ENCODE measurements at places on chromosomes 2 and 18.

- peak; percentile 74 for DNase-seq
Observed at GRCh38 chr2:13821255-13821880, 811.1 kb upstream of the LRATD1 start.

GRCh38 chr2:54673501-54673998 is 49.9 kb upstream of the EML6 start:
- peak; percentile 25 for DNase-seq

GRCh38 chr2:227025510-227025909 is 138.5 kb downstream of the COL4A4 start:
- DNase-seq = no peak

DNA sequence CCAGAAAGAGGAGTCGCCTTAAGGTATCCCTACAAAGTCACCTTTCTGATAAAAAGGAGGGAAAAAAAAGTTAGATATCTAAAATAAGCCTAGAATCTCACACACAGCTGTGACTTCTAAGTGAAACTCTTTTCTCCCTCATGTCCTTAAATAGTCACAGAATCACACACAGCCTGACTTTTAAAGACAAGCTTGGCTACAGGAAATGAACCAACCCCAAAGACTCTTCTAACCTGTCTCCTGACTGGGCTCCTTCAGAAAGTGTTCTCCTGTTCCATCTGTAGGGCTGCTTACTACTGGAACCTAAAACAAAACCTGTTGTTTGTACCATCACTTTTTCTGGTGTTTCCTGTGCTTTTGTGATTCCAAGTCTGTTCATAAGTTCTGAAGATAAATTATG is 62.7 kb upstream of the NRP2 start:
- peak; percentile 21 for DNase-seq

GRCh38 chr18:50751490-50751889 is 68.3 kb downstream of the MRO start:
- DNase-seq = no peak

GRCh38 chr2:226771067-226771466 is 28.6 kb downstream of the IRS1 start:
- DNase-seq = no peak

DNA sequence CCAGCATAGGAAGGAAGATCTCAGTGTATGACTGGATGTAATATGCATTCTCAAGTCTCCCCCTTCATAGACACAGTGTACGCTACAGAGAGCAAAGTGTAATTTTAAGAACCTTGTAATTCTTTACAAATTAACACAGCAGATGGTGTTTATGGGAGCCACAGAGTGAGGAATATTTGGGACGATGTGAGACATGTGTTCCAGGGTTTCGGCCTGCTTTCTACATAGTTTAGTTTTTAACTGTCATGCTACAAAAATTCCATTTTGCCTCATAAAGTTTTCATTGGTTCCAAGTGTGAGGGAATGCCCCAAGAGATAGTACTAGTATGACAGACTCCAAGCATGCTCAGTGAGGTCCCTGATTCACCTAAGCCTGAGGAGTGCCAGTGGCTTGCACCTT is 76.2 kb upstream of the LRRTM1 start:
- peak; percentile 33 for DNase-seq

DNA sequence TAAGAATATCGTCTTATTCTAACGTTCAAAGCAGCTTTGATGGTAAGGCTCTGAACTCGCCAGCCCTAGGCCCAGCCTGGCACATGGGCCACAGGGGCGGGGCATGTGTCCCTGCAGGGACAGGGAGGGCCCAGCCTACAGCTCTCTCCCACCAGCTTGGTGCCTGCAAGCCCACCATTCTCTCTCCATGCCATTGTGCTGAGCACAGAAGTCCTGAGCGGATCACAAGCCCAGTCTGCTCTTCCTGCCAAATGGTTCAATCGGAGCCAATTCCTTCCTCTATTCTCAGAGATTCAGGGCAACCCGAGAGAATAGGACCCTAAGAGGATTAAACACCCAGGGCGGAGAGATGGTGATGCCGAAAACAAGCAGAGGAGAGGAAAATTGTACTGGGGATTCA is 50.3 kb upstream of the APCDD1 start:
- DNase-seq = no peak

DNA sequence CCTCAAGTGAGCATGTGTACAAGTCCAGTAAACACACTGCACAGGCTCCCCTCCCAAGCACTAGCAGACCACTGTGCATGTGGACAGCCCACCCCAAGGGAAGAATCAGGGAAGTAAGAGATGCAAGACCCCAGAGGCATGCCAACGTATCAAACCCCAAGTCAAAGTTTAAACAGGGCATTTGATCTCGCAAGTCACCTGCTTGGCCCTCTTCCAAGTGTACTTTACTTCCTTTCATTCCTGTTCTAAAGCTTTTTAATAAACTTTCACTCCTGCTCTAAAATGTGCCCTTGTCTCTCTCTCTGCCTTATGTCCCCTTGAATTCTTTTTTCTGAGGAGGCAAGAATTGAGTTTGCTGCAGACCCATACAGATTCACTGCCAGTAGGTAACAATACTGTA is 201.2 kb upstream of the PARD3B start:
- DNase-seq = no peak

DNA sequence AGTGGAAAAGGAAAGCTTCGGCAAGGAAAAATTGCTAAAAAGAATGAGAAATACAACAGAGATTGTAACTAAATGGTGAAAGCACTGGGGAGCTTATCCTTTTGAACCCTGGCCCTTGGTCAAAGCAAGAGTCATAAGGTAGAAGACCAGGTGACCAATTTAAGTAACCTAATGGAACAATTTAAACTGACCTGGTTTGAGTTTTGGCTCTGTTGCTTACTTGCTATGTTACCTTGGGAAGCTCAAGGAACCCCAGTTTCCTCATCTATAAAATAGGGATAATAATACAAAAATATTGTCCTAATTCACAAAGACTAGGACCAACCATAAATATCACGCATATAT is 48.6 kb downstream of the NHEJ1 start:
- no peak for DNase-seq

GRCh38 chr2:76075126-76075525 is 364.4 kb upstream of the GCFC2 start:
- DNase-seq = no peak

GRCh38 chr2:84716564-84716963 is 164.3 kb downstream of the TRABD2A start:
- DNase-seq = no peak

GRCh38 chr2:118223992-118224894 is 136.0 kb downstream of the INSIG2 start:
- DNase-seq = peak; percentile 57

DNA sequence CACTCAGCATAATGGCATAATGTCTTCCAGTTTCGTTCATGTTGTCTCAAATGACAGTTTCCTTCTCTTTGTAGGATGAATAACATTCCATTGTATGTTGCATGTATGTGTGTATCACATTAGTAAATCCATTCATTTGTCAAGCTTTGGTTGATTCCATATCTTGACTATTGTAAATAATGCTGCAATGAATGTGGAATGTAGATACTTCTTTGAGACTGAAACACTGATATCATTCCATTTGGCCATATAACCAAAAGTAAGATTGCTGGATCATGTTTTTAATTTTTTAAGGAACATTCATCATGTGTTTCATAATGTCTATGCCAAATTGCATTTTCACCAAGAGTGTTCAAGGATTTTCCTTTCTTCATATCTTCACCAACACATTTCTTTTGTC is 1711.4 kb upstream of the PIK3C3 start:
- DNase-seq = peak; percentile 5

DNA sequence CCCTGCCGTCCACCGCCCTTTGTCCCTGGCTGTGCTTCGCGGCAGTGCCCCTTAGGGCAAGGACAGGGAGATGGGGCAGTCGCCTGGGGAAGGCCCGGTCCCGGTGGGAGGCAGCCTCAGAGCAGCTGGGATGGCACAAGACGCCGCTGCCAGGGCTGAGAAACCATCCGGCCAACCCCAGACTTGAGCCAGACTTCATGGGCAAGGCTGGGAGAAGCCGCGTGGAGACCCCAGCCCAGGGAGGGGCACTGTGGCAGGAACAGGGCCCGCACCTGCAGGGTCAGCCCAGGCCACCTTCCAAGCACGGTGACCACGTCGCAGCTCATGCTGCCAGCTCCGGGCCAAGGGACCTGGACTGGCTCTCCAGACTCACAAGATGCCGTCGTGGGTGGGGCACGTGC is 84.0 kb downstream of the NFATC1 start:
- DNase-seq = no peak

DNA sequence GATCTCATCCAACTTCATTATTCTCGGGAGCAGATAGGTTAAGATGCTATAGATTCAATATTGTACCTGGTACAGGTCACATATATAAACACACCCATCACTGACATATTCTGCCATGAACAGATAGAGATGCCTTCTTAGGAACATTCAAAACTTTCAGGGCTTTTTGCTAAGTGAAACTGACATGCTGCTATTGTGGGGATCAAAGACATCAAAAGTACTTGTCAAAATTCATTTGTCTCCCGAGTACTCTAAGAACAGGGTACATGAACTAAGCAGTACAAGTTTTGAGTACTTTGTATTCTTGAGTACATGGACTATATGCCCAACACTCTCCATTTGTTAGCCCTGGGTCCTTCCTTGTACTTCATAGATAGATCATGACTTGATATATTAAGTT is 173.5 kb downstream of the FSHR start:
- DNase-seq = no peak

DNA sequence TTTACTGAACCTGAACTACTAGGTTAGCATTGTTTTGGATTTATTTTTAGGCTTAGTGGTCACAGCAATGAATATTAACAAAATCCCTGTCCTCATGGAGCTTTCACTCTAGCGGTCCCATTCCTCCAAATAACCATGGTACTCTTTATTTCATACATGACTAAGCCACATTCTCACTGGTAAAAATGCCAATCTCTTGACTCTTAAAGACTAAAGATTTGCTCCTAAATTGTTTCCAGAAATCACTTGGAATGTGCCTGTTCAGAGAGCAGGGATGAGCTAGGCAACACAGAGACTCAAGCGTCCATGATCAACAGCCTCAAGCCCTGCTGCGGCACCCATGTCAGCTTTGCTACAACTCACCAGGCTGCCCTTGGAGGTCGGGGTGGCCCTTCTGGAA is 13.5 kb downstream of the LMAN1 start:
- peak; percentile 47 for DNase-seq

- no peak for DNase-seq
Observed at GRCh38 chr18:57841568-57841967, 38.5 kb upstream of the ATP8B1 start.

- DNase-seq = peak; percentile 82
Observed at GRCh38 chr2:66929632-66930338, 467.3 kb upstream of the ETAA1 start.

GRCh38 chr2:68385220-68385906 is 20.3 kb downstream of the PLEK start:
- DNase-seq = no peak

GRCh38 chr2:66408905-66409304 is 26.0 kb upstream of the MEIS1 start:
- no peak for DNase-seq

DNA sequence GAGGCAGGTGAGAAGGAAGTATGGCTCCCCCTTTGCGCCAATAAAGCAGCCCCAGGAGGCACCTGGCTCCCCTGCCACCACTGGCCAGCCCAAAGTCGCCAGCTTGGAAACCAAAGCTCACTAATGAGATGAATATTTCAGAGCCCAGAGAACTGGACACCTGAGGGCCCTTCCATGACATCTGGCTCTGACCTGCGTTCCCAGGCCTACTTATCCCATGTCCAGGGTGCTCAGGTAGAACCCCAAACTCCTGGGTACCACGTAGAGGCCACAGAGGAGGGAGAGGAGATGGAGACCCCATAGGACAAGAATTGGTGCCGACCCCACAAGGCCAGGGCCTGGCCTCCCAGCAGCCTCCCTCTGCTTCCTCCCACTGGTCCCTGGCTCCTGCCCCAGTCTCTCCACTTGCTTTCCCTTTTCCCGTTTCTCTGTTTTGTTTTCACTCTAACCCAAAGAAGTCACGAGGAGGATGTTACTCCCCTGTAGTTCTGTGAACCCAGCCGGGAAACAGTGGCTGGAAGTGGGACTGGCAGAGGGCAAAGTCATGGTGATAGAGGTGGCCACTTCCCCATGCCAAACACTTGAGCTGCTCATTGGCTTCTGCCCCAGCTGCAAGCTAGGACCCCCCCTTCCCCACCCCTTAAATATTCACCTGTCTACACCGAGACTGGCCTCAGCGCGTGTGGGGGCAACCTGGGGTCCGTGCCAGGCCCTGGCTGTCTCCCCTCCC is 820 bp downstream of the TMBIM1 start:
- peak; percentile 24 for DNase-seq

- no peak for DNase-seq
Observed at GRCh38 chr2:145750144-145750543, 1230.2 kb upstream of the ZEB2 start.

DNA sequence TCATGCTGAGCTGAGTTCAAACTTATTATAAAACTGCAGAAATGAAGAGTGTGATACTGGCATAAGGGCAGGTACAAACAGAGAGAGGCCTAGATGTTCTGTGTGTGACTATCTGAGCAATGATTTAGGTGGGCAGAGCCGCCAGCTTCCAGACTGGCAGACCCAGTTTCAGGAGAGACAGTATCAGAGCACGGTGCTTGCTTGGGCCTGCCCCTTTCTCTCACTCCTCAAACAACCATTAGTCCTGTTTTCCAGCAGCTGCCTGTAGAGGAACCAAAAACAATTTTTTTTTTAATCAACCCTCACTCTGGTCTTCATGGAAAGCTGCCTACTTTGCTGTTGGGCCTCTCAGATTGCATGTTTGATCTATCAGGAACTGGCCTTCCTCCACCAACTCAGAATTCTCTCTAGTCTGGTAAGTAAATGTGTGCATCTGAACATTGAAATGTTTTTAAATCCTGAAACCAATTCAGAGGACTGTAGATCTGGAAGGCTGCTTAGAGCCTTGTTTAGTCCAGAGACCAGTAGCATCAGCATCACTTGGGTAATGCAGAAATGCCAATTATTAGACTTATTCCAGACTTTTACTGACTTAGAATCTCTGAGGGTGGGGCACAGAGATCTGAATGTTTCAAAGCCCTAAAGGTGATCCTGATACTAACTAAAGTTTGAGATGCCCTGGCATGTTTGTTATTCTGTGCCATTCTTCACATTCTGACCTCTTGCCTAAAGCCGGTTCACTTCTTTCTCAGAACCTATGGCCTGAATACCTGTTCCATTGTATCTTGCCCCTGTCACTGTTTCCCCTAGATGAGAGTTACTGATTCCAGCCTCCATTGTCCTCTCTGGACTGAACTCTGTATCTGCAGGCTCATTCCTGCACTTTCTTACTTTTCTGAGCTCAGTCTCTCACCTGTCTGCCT is 24.8 kb upstream of the CRIM1 start:
- DNase-seq = no peak

DNA sequence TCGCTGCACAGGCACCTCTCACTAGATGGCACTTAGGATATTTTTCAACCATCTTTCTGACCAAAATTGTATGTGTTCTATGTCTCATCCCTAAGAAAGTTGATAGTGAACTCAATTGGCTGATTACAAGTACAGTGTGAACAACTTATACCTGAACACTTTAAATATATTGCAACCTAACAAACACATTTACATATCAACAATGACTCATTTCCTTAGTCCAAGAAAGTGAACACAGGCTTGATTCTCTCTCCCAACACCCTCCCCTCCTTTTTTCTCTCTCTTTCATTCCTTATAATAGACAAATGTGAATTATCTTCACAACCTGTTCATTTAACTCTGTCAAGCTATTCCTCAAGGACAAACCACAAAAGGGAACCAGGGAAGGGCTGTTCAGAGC is 192.0 kb downstream of the SLC8A1 start:
- no peak for DNase-seq

GRCh38 chr2:159497847-159498246 is 118.5 kb downstream of the BAZ2B start:
- DNase-seq = no peak

Data from fibroblast of skin of back (primary cell).